Naive thymus-derived CD4-positive, alpha-beta T cell (primary cell): ENCODE measurements at places on chromosomes 16 and 17. TPM values are rescaled to one million over a fixed set of nuclear protein-coding genes. Genes with fewer than 3 reads are reported as not detected.

The CACNG1 gene
- not detected for total RNA-seq

The ZP2 gene
- total RNA-seq = not detected in 2 replicates

The HIRIP3 gene
- total RNA-seq = 21.5 TPM

The PPP1R1B gene
- not detected for total RNA-seq

The SPATA32 gene
- total RNA-seq = 0.95 TPM
